NCI-H1930 (cell line): ENCODE measurements at places on chromosomes 6 and 20.

DNA sequence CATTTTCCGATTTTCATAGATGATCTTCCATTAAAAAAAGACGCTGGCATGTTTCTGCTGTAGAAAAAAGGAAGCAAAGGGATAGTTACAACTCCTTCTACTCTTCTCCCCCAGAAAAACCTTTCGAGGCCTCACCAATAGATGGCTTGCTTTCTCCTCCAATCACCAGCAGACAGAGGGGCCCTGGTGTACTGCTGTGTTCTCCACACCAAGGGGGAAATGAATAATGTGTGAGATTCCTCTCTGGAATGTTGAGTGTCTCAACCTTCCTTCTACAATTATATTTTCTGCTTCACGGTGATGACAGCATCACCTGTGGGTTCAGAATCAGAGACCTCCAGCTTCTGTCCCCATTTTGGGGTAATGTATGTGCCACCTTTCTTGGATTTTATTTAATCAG is 185.7 kb upstream of the FLRT3 start:
- no peak for DNase-seq

GRCh38 chr6:106886081-106886843 is 88.3 kb downstream of the CD24 start:
- no peak for DNase-seq

DNA sequence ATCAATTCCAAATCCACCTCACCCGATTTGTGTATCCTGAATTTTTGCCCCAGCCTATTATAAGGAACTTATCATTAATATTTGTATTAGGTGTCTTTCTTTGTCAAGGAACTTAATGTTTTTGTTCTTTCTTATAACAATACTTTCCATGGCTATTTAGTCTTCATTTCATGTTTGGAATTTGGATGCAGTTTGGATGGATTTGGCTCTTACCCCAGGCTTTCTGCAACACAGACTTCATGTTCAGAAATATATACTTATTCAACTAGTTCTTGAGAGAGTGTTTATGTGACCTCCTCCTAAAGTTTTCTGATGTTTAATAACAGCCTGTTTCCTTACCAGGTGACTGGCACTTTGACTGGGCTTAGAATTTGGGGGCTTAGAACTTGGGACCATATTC is 35.9 kb upstream of the TOX2 start:
- DNase-seq: no peak

- no peak for DNase-seq
These were observed 25.9 kb upstream of the HAO1 start for GRCh38 chr20:7966176-7966575.

DNA sequence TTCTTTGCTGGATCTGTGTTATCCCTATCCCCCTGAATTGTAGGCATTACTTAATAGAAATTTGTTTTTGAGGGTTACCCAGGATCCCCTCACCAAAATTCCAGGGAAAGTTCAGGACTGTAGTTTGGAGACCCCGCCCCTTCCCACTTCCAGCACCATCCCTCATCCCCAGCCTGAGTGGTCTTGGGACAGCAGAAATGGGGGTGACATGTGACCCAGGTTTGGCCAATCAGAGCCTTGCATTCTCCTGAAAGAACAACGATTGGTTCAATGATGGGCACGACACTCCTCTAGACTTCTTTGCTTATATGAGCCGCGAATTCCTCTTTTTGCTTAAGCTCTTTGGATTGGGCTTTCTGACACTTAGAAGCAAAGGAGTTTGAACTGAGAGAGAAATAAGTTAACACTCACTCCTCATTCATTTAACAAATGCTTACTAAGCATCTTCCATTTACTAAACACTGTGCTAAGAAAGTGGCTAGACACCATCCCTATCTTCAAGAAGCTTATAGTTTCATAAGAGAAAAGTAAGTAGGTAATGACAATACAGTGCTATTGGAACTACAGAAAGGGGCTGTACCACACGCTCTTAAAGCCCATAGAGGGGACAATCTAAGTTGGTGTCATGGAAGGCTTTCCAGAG is 24.9 kb upstream of the PAQR8 start:
- DNase-seq: no peak
